NCI-H460 (cell line): ENCODE measurements at places on chromosomes 11 and 22.

DNA sequence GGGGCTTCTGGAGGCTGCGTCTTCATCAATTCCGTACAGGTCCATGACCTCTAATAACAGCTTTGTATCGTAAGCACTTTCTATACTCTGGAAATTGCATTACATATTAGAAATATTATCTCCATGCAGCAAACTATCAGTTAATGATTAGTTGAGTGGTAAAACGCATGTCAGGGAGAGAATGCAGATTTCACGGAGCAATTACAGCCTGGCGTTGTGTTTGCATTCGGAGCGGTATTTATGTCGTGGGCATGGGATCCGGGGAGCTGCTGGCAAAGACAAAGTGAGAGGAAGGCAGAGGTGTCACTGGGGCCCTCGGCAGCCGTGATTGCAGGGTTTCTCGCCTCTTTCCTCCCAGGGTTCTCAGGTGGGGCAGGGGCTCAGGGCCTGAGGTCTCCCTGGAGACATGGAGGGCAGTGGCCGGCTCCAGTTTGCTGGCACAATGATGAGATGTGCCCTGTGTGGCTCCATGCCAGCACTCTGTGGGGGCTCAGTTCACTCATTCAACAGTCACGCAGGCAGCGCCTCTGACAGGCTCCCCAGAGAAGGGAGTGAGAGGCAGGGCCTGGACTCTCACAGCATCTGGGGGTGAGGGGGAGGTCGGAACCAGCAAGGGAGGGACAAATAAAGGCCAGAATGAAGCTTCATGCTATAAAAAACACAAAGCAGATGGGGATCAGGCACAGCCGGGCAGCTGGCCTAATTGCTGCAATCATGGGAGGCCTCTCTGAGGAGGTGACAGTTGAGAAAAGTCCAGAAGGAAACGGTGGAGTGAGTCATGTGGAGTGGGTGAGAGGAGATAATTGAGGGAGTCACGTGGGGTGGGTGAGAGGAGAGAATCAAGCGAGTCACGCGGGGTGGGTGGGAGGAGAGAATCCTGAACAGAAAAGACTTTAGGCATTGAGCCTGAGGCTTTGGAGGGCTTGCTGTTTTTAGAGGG, 1002.7 kb downstream of the BRD1 start:
- DNase-seq = no peak

- no peak for DNase-seq
Measured at GRCh38 chr11:94550513-94550912, 6.8 kb downstream of the FUT4 start.

GRCh38 chr11:22543261-22543660, 82.4 kb downstream of the FANCF start:
- DNase-seq = no peak

GRCh38 chr22:35173655-35174054, 83.6 kb upstream of the HMGXB4 start:
- no peak for DNase-seq

GRCh38 chr22:37697538-37697835, 639 bp downstream of the TRIOBP start:
- no peak for DNase-seq

- no peak for DNase-seq
Measured at GRCh38 chr11:79087238-79087960, 353.4 kb downstream of the TENM4 start.

- DNase-seq = no peak
Measured at GRCh38 chr11:97567801-97568200, 1178.0 kb downstream of the JRKL start.

DNA sequence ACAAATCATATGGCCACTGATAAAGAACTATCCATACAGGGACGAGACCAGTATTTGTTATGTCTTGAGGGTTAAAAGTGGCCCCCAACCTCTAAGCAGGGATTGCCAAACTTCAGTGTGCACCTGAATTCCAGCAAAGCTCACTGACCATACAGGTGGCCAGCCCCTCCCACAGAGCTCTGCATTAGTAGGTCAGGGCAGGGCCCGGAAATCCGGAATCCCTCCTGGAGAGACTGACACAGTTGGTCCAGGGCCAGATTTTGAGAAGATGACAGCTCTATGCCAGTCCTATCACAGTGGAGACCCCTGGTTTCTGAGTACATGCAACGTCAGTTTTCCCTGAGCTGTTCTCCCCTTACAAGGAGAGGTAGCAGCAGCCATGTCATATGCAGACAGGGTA, 20.8 kb downstream of the VPS37C start:
- no peak for DNase-seq

- no peak for DNase-seq
Measured at GRCh38 chr22:29141078-29141688, 64.5 kb upstream of the EMID1 start.

- no peak for DNase-seq
Measured at GRCh38 chr11:121352251-121352891, 59.8 kb downstream of the SC5D start.

DNA sequence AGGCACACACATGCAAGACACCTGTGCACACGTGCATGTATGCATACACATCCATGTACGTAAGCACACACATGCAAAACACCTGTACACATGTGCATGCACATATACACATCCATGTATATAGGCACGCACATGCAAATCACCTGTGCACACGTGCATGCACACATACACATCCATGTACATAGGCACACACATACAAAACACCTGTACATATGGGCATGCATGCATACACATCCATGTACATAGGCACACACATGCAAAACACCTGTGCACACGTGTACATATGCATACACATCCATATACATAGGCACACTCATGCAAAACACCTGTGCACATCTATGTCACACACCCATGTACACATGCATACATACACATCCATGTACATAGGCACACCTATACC, 458.3 kb downstream of the TBC1D22A start:
- no peak for DNase-seq

GRCh38 chr22:19525116-19525660, 978 bp upstream of the CLDN5 start:
- DNase-seq = no peak

GRCh38 chr11:35146074-35146521, 7.1 kb downstream of the CD44 start:
- DNase-seq = no peak

DNA sequence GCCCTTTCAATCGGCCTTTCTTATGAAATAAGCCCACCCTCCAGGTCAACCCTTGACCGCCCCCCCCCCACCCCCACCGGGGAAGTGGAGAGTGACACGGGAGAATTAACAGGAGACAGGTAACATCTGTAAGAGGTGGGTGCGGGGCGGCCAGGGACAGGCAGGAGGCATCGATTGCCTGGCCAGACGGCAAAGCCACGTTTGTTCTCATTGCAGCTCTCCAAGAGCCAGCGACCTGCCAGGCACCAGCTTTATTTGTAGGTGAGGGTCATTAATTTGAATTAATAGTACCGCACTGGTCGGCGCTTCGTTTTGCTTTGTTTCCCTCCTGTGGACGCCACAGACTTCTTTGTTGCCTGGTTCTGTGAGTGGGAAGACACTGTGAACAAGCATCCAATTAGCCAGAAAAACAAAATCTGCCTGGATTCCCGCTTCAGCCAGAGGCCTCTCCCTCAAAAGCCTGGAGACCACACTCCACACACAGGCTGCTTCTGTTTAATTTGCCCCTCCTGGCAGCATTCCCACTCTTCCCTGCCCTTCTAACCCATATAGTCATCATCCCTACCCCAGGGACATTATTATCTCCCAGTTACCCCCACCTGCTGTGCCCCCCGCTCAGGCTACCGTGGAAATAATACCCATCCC, 104.5 kb upstream of the OPCML start:
- no peak for DNase-seq

DNA sequence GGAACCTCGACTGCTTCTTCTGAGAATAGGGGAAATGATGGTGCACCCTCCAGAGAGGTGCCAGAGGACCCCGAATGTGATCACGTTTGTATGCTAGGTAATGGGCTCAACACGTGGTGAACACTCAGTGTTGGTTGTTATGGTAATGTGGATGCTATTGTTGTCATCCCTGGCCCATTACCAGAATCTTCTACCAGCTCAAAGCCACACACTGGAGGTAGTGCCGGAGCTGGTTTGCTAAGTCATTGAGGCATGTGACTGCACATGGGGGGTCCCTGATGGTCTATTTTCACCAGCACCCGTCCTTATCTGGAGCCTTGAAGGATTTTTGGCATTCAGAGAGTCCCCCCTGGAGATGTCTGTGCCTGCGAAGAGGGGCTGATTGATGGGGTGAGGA, 119.1 kb upstream of the CD82 start:
- no peak for DNase-seq

GRCh38 chr11:60946601-60947264, 5.2 kb downstream of the SLC15A3 start:
- DNase-seq = no peak

- no peak for DNase-seq
Measured at GRCh38 chr11:31802609-31802989, 8.5 kb downstream of the PAX6 start.

DNA sequence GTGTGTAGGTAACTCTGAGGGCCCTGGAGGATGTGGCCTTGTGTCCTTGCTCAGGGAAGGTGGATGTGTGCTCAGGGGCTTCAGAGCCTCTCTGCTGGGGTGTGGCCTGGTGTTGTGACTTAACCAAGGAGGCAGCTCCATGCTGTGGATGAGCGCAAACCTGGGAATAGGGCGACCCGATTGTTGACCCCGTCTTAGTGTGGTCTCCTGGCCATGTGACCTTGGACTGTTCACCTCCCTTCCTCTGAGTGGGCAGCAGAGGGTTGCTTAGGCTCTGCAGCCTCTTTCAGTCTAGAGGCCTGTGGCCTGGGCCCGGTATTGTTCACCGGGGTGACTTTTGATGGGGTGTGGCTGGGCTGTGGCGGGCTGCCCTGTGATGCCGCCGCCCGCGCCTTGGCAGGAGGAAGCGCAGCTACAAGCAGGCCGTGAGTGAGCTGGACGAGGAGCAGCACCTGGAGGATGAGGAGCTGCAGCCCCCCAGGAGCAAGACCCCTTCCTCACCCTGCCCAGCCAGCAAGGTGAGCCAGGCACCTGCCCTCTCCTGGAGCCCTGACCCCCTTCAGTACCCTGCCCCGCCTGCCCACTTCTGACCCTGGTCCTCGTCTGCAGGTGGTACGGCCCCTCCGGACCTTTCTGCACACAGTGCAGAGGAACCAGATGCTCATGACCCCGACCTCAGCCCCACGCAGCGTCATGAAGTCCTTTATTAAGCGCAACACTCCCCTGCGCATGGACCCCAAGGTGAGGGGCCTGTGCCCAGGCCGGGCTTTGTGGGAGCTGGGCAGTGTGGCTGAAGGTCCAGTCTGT, 16.7 kb downstream of the INCENP start:
- no peak for DNase-seq

DNA sequence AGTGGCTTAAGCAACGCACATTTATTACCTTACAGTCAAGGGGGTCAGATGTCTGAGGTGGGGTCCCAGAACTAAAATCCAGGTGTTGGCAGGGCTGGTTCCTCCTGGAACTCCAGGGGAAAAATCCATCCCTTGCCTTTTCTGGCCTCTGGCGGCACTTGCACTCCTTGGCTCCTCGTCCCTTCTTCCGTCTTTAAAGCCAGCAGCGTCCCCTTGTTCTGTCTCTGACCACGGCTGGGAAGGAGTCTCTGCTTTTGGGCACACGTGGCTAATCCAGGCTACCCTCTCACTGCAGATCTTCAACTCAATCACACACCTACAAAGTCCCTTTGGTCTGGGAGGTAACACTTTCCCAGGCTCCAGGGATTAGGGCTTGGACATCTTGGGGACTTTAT, 73.5 kb upstream of the WNT7B start:
- DNase-seq = no peak

GRCh38 chr11:44601471-44602370, 36.3 kb downstream of the CD82 start:
- DNase-seq = no peak

- DNase-seq = no peak
Measured at GRCh38 chr22:22952531-22953280, 65.1 kb downstream of the IGLL5 start.

DNA sequence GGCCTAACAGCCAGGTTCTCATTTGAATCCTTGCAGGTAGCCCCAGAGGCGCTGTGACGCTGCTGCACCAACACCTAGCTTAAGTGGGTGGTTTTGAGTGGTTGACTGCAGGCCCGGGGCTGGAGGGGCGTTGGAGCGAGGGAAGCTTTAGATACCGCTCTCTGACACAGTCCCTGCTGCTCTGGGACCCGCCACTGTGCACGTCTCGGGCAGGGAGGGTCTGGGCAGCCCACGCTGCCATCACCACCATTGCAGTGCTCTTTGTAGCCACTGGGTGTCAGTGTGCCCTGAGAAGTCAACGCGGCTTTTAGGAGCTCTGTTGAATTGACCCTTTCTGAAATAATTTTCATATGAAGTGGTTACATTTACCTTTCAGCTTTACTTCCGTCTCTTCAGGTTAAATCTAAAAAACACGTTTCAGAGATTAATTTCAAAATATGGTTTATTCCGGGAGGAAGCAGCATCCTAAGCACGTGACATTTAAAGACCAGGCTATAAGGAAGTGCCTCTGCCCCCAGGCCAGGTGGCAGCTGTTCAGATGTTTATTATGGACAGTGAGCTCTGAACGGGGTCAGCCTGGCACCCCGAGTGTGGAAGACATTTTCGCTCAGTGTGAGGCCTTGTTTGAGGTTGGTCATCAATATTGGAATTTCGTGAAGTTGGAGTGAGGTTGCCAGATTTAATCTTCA, 30.9 kb upstream of the PARVB start:
- DNase-seq = peak; percentile 28
